GM23338 (cell line): ENCODE measurements at places on chromosomes 12 and 14. TPM values are rescaled to one million over a fixed set of nuclear protein-coding genes. Genes with fewer than 3 reads are reported as not detected.

- H3K27ac ChIP-seq = no peak overlapping the region
- H3K27me3 ChIP-seq = no peaks in the 10 kb centered on the region
- peaks cover 9% of the 10 kb centered on the region for H3K4me1 ChIP-seq
- H3K4me3 ChIP-seq = no peak overlapping the region
Observed at GRCh38 chr14:68649476-68650189, 143.2 kb downstream of the ZFP36L1 start.

DNA sequence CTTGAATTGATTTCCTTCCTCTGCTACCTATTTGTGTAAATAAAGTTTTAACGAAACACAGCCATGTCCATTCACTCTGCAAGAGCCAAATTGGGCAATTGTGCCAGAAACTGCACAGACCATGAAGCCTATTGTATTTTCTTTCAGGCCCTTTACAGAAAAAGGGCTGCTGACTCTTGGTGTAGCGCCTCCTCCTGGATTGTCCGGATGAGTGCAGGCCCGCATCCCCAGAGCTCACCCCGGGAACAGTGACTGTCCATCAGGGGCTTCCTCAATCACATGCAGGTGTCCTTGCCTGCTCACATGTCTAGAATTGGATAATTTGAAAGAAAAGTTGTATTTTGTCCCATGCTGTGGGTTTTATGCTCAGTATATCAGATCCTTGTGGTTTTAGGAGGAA lies 1282.2 kb downstream of the AACS start:
- no peaks in the 10 kb centered on the region for H3K27me3 ChIP-seq
- H3K4me3 ChIP-seq = no peak overlapping the region
- peak; percentile 42 for DNase-seq
- H3K27ac ChIP-seq = no peak overlapping the region
- peaks cover 3% of the 10 kb centered on the region; the same call in 1 of the 2 replicates for H3K36me3 ChIP-seq

Gene LRCOL1
- total RNA-seq = 1.7 TPM in 1 of 2 replicates, not detected in the other

GRCh38 chr14:104976198-104977007 lies 1.8 kb downstream of the AHNAK2 start:
- peak; percentile 83 for DNase-seq
- no peaks in the 10 kb centered on the region for H3K36me3 ChIP-seq
- H3K27ac ChIP-seq = no peak overlapping the region
- H3K27me3 ChIP-seq = peaks cover 34% of the 10 kb centered on the region

DNA sequence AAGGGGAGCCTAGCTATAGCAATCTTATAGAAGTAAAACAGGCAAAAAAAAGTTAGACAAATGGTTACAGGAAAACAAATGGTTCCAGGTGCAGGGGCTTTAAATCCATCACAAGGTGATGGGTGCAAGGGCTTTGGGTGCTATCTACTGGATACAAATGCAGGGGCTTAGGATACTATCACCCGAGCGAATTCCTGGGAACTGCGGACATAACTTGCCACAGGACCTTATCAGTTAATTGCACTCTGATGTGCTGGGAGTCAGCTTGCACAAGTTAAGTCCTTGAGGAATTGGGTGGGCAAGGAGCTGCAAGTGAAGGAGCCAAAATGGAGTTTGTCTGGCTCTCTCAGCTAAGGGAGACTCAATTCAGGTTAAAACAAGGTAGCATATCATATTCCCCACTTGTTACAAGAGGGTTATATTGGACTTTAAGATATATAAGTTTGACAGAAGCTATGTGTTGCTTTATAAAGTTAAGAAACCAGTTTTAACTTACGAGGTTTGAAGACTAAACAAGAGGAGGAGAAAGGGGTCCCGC lies 115.0 kb upstream of the PZP start:
- no peaks in the 10 kb centered on the region for H3K4me1 ChIP-seq
- no peak for DNase-seq
- H3K4me3 ChIP-seq = no peak overlapping the region
- no peak overlapping the region for H3K27ac ChIP-seq
- no peaks in the 10 kb centered on the region for H3K27me3 ChIP-seq

- peak overlapping the region; percentile 88 for H3K27ac ChIP-seq
- DNase-seq = peak; percentile 79
- peak overlapping the region; percentile 99 for H3K4me3 ChIP-seq
- H3K4me1 ChIP-seq = peaks cover 23% of the 10 kb centered on the region
- peaks cover 30% of the 10 kb centered on the region for H3K27me3 ChIP-seq
Observed at GRCh38 chr14:75280291-75280830, 1.7 kb downstream of the FOS start.

- H3K27me3 ChIP-seq = no peaks in the 10 kb centered on the region
- H3K4me3 ChIP-seq = no peak overlapping the region
- H3K27ac ChIP-seq = peak overlapping the region; percentile 45; the same call in 1 of the 2 replicates
- peaks cover 61% of the 10 kb centered on the region for H3K4me1 ChIP-seq
- no peak for DNase-seq
Observed at GRCh38 chr14:89393222-89393745, 23.7 kb downstream of the FOXN3 start.

DNA sequence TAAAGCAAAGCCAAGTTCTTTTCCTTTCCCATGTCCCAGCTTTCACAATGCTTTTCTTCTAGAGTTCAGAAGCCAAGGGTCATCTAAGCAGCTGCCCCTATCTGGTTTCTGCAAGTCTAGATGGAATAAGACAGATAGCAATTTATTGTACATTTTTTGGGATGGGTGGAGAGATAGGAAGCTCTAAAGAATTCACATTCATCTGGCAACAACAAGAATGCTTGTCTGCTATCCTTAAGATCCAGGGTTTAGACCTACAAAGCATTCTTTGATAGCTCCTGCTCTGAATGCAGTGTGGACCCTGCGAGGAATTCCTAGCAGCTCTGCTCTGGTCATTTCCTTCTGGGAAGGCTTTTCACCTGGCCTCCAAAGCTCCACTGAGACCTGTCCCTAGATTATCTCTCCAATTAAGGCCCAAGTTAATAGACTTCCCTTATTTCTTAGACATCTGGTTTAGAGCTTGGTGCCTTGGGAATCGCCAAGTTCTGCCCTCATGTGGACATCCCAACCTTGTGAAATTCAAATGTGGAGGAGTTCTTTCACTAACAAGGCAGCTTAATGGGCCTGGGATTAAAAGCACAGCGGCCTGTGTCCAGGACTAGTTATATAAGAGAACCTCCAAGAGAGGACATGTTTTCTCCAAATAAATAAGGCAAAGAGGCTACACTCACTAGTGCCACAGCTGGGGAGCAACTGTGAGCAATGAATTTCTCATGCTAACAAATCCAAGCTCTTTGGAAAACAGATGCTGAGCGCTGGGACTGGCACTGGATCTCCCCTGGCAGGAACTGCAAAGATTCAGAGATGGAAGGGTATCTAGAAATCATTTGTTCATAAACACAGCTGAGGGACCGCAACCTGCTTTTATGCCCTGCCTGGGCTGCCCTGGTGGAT lies 384.5 kb upstream of the DDHD1 start:
- no peaks in the 10 kb centered on the region for H3K4me1 ChIP-seq
- no peak overlapping the region for H3K27ac ChIP-seq
- H3K27me3 ChIP-seq = no peaks in the 10 kb centered on the region

GRCh38 chr12:50057000-50057841 lies at the start of gene ASIC1:
ASIC1 (plus strand) TSS chr12:50057596; CDS start chr12:50058767, 1,171 bp downstream.
- peak; percentile 79 for DNase-seq
- no peak within 1 kb of the TSS for H3K27ac ChIP-seq
- H3K4me1 ChIP-seq = peaks cover 9% of the 10 kb centered on the region
- H3K36me3 ChIP-seq = no peaks in the 10 kb centered on the region

- no peaks in the 10 kb centered on the region for H3K27me3 ChIP-seq
- no peak overlapping the region for H3K4me3 ChIP-seq
- no peak overlapping the region for H3K27ac ChIP-seq
- DNase-seq = no peak
- no peaks in the 10 kb centered on the region for H3K4me1 ChIP-seq
Observed at GRCh38 chr12:106311139-106311538, 8.6 kb downstream of the TCP11L2 start.

GRCh38 chr14:101230161-101230850 lies 326.8 kb upstream of the RTL1 start:
- no peaks in the 10 kb centered on the region for H3K27me3 ChIP-seq
- peak; percentile 13 for DNase-seq
- H3K4me1 ChIP-seq = no peaks in the 10 kb centered on the region
- no peaks in the 10 kb centered on the region for H3K36me3 ChIP-seq

DNA sequence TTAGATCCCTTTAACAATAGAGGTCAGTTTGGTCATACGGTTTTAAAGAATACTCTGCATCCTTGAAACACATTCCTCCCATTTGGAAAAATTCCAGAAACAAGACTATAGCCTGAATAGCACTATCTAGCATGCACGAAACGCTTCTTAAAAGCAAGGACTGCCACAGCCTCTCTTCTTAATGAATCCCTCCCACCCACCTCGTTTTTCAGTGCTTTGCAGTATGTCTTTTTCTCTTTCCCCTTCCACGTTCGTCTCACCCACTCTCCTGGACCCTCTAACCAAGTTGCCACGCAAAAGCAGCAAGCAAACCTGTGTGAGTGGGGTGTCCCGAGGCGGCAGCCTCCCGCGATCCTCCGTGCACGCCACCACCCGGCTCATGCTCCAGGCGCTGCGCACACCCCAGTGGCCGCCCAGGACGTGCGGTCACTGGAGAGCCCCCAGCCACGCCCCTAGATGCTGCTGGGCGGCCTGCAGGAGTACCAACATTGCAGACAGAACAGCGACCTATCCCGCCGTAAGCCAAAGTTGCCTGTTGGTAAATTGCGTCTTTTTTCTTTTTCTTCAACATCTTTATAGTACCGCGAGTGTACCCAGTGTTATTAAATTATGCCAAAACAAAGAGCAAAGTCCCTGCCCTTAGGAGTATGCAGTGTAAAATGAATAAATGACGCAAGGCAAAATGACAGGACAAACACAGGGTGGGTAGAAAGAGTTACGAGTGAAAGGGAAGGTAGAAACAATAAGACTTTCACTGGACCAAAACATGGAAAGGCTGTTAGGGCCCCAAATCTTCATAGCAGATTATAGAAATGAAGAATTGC lies at the start of gene SLC38A4:
Gene SLC38A4 (minus strand): TSS at position 407 of the 824 bp plus-strand sequence. CDS start 32,926 bp downstream, outside the sequence.
- peaks cover 11% of the 10 kb centered on the region; the same call in 1 of the 2 replicates for H3K4me1 ChIP-seq
- no peak within 1 kb of the TSS for H3K27ac ChIP-seq
- peak; percentile 80 for DNase-seq
- H3K4me3 ChIP-seq = peak within 1 kb of the TSS; percentile 60
- peaks cover 51% of the 10 kb centered on the region for H3K27me3 ChIP-seq
